CD4-positive, alpha-beta T cell treated with Interleukin-1 beta for 1 hour (primary cell): ENCODE measurements at places on chromosomes 7 and 10.

DNA sequence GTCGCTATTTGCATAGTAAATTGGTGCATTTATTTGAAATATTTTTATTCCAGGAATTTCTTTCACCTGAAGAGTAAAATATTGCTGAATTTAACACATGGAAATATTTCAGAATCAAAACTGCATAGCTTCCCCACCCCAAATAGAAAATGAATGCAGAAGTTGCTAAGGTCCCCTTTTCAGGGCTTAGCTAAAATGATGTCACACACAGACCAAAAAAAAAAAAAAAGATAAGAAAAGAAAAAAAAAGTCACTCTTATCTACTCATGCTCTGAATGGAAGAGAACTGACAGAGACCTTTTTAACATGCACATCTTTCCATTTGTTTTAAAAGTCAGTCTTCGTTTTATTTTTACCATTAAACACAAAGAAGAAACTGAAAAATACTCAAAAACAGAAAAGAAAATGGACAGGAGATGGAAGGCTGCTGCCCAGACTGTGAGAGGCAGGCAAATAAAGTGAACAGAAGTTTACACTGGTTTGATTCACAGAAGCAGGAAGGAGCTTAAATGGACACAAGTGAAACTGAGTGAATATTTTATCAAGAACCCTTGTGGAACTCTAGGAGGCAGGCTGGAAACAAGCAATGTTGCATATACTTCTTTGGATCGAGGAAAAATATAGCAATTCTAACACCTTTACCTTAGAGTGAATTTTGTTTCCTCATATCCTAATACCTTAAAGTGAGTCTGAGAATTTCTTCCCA, 32.0 kb downstream of the PSMC2 start:
- DNase-seq, result no peak

DNA sequence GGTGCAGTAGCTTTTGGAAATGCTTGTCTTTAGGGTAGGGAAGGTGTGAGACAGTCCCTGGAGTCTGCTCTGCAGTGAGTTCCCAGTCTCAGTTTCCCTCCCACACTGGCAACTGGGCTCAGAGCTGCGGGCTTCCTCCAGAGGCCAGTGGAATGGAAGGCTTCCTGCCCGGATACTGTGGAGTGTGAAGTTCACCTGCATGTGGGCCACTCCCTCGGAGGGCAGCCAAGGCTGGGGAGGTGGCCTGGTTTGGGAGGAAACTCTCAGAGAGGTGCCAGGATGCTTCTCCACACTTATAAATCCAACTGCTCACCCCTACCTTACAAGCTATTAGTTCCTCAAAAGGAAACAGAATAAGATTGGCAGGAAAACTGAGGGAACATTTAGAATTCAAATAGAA, 18.1 kb upstream of the UBE2H start:
- no peak for DNase-seq

DNA sequence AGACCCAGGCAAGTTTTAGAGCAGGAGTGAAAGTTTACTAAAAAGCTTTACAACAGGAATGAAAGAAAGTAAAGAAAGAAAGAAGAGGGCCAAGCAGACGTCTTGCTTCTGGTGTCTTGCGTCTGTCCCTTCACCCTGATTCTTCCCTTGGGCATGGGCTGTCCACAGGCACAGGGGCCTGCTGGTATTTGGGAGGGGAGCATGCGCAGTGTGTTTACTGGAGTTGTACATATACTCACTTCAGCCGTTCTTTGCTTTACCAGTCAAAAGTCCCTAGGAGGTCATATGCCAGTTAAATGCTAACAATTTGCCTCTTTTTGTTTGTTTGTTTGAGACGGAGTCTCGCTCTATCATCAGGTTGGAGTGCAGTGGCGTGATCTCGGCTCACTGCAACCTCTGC, 875.9 kb downstream of the REEP3 start:
- no peak for DNase-seq

DNA sequence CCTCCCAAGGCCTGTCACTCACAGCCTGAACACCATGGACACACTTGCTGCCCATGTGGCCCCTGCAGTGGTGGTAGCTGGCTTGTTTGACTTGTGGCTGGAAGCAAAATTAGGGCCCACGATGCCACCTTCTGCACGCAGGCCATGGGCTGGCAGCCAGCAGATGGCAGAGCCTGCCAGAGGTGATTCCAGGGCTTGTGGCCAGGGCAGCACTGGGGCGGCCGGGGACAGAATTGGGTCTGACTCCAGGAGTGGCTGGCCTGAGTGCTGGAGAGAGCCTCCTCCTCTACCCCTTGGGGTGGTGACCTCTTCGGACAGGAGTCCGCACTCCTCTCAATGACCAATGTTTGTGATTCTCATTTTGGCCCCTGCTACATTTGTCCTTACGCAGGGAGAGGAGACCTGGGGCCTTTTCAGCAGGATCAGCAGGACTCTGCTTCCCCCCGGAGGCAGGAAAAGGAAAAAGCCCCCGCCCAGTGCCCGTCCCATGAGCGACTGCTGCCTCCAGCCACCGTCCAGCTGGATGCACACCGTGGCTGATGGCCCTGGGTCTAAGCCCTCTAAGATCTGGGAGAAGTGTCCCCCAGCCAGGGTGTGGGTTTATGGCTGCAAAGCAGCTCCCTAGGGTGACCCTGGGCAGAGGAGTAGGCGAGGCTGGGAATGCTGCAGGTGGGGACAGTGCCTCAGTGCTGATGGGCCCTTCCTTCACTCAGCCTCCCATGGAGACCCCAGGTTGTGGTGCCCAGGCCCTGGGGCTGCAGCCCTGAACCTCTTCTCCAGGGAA, 26.5 kb downstream of the DNAJB12 start:
- no peak for DNase-seq

DNA sequence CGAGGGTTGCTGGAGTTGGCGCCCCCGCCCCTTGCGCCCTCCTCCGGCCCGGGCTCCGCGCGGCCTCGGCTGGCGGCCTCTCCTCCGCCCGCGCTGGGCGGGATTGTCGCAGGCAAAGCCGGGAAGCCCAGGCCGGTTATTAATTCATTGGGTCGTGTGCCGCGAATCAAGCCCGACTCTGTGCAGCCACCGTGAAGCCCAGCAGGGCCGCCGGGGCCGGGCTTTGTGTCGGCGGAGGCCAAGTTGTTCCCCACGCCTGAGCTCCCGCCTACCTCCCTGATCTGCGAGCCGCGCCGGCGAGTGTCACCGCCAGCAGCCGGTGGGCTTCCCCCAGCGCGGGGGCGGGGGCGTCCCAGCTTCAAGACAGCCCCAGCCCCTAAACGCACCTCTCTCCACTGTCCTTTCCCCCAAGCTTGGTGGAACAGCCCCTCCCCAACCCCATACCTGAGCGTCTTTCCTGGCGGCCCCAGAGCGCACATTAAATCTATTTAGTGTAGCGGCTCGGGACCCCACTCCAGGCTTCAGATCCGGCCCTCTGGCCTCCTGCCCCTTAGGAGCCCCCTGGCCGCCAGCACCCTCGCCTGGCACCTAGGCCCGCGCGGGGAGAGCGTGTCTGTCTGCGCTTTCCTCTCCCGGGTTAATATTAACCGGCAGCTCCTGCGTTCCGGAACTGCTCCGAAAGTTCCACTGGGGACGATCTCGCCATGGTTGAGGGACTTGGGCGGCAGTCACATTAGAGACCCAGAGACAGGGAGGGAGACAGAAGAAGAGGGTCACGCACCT, 3.5 kb downstream of the SHH start:
- DNase-seq, result no peak

- no peak for DNase-seq
Measured at GRCh38 chr10:3652886-3653285, 132.1 kb downstream of the KLF6 start.

DNA sequence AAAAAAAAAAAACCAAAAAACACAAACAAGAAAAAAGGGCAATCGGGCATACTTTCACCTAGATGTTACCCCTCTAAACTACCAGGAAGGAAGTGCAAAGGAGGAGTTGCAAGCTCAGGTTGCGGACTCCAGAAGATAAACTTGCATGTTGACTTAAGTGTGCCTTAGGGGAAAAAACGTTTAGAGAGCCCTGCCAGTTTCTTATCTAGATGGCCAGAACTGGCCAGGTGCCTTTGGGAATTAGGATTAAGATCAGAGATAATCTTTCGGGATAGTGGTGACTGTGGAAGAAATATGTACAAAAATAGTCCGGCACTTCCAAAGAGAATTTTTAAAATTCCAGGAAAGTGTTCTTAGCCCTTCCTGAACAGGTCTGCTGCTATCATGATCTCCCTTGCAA, 17.6 kb downstream of the EVX1 start:
- no peak for DNase-seq
